ENCODE measurements at places on chromosomes 7 and 10.

DNA sequence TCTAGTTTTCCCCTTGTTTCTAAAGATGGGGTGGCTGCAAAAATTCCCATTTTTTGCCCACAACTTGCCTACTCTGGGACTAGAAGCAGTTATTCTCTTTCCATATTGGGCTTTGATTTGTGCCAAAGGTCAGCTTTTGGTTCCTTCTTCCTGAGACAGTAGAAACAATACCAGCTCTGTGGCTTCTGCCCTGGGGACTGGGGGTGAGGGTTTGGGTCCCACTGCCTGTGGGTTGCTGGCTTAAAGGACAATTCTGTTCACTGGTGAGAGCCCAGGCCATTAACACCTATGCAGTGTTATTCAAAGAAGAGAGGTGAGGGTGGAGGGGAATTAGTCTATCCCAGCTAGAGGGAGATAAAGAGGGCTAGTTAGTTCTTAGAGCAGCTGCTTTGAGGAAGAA lies 171.5 kb downstream of the CPEB3 start:
- no peak for DNase-seq

GRCh38 chr7:80309971-80310549 lies 175.4 kb downstream of the GNAI1 start:
- DNase-seq: peak; percentile 24

DNA sequence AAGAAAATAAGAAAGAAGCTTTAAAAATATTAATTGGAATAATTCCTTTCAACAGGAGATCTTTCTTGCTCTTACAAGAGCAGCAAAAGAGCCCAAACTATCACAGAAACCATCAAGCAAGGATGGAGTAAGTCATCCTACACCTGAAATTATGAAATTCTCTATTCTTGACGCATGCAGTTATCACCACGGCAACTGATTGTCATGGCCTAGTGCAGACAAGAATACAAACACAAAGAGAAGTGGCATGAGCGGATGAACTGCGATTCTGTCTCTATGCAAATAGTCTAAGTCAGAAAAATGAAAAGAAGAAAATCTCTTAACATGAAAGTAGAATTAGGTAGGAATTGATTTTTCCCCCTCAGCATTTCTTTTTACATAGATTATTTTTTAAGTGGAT lies 54.8 kb upstream of the SLC35B4 start:
- no peak for DNase-seq

- DNase-seq: no peak
Observed at GRCh38 chr7:137097111-137097510, 228.7 kb downstream of the CHRM2 start.

- no peak for DNase-seq
Observed at GRCh38 chr7:98354052-98354451, 46.8 kb downstream of the BAIAP2L1 start.

DNA sequence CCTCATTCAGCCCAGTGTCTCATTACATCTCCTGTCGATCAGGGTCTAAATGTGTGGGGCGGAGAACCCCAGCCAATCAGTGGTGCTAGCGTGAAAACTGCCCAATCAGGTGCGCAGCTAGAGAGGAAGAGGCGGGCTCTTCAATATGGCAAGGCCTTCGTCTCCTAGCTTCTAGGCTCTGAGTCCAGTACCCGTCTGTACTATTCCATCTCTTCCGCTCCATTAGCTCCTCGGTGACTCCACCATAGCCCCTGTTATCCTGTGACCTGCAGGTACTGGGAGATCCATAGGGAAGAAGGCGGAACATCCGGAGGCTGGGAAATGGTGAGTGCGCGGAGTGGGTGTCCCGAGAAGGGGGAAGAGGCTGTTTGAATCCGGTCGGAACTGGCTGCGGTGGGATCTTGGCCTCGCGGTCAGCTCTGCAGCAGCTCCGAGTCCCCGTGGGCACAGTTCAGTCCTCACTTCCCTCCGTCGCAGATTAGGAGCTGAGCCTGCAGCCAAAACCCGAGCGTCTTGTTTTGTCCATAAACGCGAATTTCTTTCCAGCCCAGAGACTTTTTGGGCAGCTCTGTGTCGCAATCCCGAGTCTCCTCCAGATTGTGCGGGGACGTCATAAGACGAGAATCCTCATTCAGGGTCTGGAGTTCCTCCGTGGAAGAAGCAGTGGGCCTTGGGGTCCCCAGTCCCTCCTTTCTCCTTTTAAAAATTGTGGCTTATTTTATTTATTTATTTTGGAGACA lies at the start of gene ZNF727:
TSS of gene ZNF727 (plus strand) at position 134 of the 740 bp plus-strand sequence. CDS start at position 322, 188 bp downstream.
- peak; percentile 18 for DNase-seq
